CD8-positive, alpha-beta T cell (primary cell): ENCODE measurements at places on chromosomes 5 and 9.

GRCh38 chr9:97990259-97990658 lies 7.1 kb downstream of the ANP32B start:
- no peak for DNase-seq

DNA sequence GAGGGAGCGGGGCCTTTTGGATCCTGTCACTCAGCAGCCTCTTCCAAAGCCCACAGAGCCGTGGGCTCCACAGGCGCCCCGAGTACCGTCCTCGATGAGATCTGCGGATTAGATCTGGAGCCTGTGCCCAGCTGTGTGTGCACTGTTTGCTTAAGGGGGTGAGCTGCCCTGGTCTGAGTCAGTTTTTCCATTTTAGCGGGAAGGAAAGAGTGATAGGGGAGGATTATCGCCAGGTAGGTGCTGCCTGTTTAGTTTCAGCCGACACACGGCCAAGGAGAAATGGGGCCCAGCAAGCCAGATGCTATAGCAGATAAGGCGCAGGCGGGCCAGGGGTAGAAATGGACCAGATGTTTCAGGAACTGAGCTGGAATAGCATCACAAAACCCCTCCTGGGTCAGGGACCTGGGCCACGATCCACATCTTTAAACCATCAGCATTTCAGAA lies 18.1 kb downstream of the COL5A1 start:
- no peak for DNase-seq

DNA sequence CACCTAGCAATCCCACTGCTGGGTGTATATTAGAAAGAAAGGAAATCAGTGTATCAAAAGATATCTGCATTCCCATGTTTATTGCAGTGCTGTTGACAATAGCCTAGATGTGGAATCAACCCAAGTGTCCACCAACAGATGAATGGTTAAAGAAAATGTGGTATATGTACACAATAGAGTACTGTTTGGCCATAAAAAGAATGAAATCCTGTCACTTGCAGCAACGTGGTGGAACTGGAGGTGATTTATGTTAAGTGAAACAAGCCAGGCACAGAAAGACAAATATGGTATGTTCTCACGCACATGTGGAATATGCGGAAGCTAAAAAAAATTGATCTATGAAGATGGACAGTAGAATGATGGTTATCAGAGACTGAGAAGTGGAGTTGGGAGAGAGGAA lies 221.6 kb upstream of the DAP start:
- DNase-seq = no peak

- no peak for DNase-seq
Measured at GRCh38 chr9:14515571-14516198, 177.5 kb downstream of the ZDHHC21 start.

- no peak for DNase-seq
Measured at GRCh38 chr5:95817430-95817829, 5.1 kb downstream of the GLRX start.

GRCh38 chr9:36113999-36114398 lies 22.5 kb upstream of the GLIPR2 start:
- no peak for DNase-seq

- DNase-seq = no peak
Measured at GRCh38 chr5:16903480-16904300, 32.4 kb downstream of the MYO10 start.

- no peak for DNase-seq
Measured at GRCh38 chr5:76537073-76537543, 86.1 kb downstream of the F2RL2 start.

DNA sequence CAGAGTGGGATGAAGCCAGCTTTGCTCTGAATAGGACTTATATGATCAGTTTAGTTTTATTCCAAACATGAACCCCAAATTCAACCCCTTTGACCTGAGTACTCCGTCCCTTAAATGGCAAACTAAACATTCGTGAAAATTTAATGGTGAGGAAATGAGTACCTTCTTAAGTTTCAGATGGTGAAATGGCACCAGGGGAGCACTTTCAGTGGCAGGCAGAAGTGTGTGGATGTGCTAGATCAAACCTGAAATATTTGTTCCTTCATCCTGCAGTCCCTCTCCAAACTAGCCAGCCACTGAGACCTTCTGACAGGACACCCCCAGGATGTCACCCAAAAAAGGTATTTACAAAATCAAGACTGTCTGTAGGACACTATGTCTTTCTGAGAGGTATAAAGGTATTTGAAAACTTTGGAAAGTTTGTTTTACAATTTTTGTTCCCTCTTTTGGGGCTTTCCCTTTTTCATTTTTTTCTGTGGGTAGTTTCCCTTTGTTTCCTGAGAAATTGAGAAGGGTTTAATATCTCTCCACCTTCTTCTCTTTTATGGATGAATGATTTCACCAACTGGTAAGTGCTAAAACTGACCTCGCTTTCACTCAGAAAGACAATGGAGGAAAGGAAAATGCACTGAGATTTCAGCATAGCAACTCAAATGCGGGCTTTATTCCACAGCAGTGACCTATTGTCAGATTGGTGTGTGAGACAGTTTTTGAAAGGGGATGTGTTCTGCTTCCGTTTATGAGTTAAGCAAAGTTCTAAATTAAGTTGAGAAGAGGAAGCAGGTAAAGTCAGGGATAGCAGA lies 127.1 kb downstream of the TMC1 start:
- DNase-seq = no peak

DNA sequence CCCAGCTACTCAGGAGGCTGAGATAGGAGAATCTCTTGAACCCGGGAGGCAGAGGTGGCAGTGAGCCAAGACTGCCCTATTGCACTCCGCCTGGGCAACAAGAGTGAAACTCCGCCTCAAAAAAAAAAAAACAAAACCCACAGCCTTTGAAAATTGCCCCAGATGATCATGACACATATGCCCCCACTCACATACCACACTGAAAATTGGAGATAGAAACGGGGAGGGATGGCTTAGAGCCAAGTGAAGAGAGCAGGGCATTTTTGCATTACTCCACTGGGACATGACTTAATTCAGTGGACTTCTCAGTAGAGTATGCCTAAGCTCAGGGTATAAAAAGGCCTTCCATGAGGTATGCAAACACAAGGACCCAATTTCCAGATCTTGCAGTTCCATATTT lies 309.3 kb downstream of the BNC2 start:
- no peak for DNase-seq

- DNase-seq = peak; percentile 22
Measured at GRCh38 chr5:156815988-156816599, 34.0 kb upstream of the PPP1R2B start.

DNA sequence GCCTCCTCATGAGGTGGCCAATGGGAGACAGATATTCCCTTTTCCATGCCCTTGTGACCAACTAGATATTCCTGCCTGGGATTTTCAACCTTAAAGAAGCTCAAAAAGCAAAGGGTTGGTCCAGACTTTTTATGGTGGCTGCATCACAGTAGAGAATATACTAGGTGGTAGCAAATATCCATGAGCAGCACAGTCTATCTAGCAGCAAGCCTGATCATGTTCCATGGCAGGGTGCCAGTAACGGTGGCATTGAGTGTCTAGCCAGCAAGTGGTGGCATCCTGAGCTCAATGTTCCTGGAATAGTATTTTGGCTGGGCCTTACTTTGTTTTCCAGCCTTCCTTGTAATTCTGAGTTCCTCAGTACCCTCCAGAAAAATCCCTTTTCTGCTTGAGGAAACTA lies 25.8 kb downstream of the CDC25C start:
- DNase-seq = no peak

- DNase-seq = no peak
Measured at GRCh38 chr5:148626081-148626613, 28.2 kb downstream of the HTR4 start.

DNA sequence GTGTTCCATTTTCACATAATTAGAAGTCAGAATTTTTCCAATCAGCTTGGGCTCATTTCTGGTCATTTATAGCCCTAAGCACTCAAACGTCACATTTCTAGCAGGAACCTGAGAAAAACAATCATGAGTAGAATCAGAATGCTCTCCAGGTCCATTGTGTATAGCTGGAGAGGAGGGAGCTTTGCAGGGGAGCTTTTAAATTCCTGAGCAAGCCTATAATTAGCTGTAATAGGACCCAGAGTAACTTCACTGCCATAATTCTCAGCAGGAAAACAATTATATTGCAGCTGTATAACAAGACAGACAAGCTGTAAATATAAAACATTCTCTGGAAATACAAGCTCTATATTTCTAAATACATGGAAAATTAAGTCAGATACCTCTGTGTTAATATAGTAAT lies 637.6 kb upstream of the SGCD start:
- no peak for DNase-seq

- no peak for DNase-seq
Measured at GRCh38 chr5:142597546-142598337, 88.1 kb downstream of the FGF1 start.

DNA sequence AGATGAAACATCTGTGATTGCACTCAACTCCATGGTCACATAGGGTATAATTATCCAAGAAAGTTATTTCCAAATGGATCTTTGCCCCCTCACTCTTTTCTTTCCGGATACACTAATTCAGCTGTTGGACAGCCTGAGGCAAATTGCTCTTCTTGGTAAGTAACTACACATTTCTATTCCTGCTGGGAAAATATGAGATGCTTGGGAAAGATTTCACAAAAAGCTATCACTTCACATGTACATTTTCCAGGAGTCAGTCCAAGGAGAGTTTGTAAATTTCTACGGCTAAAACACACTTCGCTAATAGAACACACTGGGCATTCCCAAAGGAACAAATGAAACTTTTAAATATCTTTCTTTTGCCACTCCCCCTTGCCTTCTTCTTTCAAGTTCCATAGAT lies 123.0 kb upstream of the GRIA1 start:
- no peak for DNase-seq

- no peak for DNase-seq
Measured at GRCh38 chr9:121672213-121672612, 20.8 kb downstream of the DAB2IP start.

DNA sequence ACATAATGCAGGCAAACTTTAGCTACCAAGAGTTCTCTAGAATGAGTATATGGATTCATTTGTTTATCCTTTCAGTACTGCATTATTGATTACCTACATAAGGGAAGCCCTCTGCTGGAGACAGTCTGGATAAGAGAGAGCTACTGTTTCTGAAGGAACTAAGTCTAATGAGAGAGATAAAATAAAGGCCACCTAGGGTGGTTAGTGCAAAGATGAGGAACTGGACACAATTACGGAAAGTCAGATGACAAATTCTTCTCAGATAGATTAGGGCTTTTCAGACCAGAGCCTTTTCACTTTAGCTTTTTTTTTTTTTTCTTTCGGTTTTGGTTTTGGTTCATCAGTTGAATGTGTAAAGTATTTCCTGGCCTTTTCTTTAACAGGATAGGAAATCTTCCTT lies 31.3 kb downstream of the ISOC1 start:
- DNase-seq = no peak
